Esophagus muscularis mucosa (tissue), 4 donors: ENCODE measurements at places on chromosomes 4 and X. TPM values are rescaled to one million over a fixed set of nuclear protein-coding genes. Genes with fewer than 3 reads are reported as not detected.

Gene FAM47E
- total RNA-seq: 2.1 TPM

Gene NDST3
- total RNA-seq: not detected

Gene VCX2
- total RNA-seq: not detected

Gene CDKL2
- total RNA-seq: 3.3 TPM

Gene TNIP3
- total RNA-seq: not detected

Gene ZCCHC18
- 2.8 TPM for total RNA-seq

Gene HTN1
- total RNA-seq: not detected

Gene SUPT20HL1
- not detected for total RNA-seq

Gene PLXNB3
- total RNA-seq: 16.5 TPM

Gene COL25A1
- total RNA-seq: 1.7 TPM

Gene RTL3
- 5.7 TPM for total RNA-seq
